ENCODE measurements at places on chromosomes 5 and 9.

DNA sequence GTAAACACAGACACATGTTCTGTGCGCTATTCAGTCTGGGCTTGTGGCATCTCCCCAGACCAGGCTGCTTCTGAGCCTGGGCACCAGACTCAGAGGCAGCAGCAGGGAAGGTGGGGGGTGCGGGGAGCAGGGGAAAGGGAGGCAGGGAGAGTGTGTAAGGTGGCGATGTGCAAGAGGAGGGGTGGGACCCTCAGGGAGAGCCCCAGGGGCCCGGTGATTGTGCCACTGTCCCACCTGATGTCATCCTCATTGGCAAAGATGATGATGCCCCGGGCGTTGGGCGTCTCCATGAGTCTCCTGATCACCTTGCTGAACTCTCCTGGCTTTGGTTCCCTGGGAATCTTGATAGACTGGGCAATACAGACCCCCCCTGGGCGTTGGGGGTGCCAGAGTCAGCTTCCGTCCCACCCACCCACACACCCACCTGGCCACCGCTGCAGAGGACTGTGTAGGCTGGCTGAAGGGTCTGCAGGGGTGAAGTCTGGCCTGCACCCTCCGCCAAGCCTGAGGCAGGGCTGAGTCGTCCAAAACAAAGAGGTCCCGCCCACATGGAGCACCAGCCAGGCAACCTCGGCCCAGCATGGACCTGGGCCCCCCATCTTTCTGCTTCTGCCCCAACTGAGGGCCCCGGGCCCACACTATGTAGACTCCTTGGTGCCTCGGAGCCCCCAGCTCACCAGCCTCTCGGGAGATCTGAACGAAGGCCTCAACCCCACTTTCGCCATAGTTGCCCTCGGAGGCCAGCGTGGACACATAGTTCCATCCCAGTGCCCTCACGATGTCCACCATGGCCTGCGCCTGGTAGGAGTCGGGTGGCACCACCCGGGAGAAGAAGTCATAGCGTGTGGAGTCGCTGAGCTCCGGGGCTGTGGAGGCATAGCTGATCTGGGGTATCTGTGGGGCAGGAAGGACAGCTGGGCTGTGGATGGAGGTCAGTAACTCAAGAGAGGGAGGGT lies 3.7 kb downstream of the GRM6 start:
- no peak for DNase-seq

DNA sequence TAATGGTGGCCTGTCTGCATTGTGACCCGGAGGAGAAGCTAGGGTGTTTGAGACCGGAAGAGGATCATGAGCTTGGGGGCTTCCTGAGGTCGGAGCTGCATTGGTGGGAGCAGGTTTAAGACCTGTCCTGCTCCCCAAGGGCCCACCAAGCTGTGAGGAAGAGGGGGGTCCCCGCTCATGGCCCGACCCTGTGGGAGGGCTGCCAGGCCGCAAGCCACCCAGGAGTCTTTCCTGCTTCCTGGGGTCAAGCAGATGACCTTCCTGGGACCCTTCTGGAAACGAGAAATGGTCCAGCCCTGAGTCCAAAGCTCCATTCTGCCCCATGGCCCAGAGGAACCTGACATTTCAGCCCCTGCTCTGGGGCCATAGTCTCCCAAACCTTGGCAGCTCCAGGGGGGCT lies 61.5 kb upstream of the RNU6ATAC start:
- no peak for DNase-seq

DNA sequence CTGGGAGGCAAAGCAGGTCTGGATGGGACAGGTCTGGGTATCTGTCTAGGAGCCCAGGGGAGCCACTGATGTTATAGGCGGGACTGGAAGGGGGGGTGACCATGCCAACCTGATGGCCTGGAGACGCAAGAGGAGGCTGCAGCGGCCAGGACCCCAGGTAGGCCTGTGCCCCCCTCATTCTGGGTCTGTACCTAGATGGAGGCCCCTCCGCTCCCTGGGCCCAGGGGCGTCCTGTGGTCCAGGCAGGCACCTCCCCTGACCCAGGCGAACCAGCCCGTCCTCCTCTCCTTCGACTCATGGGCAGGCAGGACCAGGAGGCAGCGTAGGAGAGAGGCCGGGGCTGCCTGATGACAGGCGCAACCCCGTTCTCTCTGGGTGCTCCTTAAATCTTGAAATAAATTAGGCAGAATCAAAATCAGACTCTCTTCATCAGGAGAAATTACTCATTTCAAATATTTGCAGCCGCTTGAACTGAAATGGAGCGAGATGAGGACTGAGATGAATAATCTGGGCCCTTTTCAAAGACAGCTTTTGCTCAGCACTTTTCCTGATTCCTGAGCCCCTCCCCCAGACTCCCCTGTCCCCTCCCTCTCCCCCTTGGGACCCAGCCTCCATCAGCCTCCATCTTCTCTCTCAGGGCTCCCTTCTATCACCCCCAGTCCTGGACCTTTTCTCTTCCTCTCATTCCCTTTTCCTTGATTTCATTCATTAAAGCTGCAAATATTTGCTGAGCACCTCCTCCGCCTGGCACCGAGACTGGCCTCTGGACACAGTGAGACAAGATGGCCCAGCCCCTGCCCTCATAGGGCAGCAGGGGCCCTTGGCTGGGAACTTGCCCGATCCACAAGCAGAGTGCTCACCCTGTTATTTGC lies 46.8 kb upstream of the IER5L start:
- DNase-seq, result no peak

GRCh38 chr5:66417781-66418180 lies 178.4 kb upstream of the MAST4 start:
- DNase-seq, result no peak

GRCh38 chr5:1073239-1074102 lies 38.4 kb downstream of the SLC12A7 start:
- no peak for DNase-seq

GRCh38 chr5:140205952-140206351 lies 31.0 kb downstream of the CYSTM1 start:
- DNase-seq, result no peak

DNA sequence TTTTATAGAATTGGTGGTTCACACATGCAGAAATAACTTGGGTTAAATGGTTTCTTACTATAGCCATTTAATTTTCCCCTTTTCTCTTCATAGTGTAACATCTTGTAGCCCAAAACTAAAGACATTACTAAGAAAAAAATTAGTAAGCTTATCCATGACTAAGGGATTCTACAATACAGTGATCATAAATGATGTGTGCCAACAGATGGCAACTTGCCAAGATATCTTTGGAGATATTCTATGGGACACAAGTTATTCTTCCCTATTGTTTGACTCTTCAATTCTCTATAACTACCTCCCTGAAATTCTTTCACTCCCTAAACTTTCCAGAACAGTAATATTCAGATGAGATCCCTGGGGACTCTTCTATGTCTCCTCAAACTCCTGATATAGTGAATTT lies 580.6 kb downstream of the PTPRD start:
- no peak for DNase-seq

DNA sequence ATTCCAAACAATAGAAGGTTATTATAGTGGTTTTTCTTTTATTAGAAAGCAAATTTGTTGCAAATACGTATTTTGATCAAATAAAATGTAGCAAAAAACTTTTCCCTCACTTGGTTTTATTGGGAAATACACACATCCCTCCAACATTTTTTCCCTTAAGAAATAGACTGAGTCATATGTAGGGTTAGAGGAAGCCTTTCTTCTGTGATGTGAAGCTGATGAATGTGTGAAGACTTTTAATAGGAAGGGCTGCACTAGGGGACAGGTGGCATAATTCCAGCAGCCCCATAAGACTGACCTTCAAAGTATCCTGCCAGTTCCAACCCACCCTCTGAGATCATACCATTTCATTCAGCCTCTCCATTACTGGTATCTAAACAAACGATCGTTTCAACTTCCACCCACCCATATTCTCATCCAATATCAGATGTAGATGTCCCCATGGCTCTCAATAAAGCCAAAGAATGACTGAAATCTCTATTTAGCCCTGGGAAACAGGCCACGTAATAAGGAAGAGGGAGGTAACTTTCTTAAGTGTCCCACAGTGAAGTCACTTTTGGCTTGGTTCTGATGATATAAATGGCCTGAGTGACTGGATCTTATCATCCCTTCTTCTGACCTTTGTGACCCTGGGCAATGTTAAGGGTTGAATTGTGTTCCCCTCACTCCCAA lies 64.7 kb upstream of the LPAR1 start:
- no peak for DNase-seq

GRCh38 chr9:79134654-79135053 lies 437.1 kb upstream of the TLE4 start:
- DNase-seq, result peak; percentile 44

DNA sequence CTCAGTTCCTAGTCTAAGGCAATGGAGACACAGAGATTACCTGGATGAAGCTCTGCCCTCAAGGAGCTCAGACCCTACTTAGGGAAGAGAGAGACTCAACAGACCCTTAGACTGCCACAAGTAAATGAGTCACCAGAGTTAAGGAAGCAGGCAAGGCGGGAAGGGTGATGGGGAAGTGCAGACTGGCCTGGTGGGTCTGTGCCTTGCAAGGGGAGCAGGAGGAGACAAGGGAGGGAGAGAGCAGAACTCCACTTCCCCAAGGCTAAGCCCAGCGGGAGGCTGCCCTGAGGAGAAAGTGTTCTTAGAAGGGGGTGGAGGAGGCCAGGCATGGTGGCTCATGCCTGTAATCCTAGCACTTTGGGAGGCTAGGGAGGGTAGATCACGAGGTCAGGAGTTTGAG lies 83.7 kb downstream of the HRH2 start:
- no peak for DNase-seq

DNA sequence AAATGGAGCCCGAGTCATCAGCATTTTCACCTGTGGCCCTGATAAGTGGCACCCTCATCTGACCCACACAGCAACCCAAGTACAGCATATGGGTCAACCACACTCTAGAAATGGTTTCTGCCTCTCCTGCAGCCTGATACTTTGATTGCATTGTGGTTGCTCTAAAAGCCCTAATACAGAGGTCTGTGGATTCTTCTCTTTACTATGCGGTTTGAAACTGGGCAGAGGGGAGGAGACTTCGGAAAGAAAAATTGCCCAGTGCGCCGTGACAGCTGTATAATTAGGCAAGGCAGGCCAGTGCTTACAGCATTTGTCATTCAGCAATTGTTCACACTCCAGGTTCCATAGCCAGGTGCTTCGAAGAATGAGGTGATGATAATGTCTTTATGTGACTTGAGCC lies 361.0 kb downstream of the NFIB start:
- DNase-seq, result no peak

GRCh38 chr9:104118916-104119315 lies 24.8 kb downstream of the SMC2 start:
- DNase-seq, result no peak
